ENCODE measurements at places on chromosomes 4 and X. TPM values are rescaled to one million over a fixed set of nuclear protein-coding genes. Genes with fewer than 3 reads are reported as not detected.

ANOS1 gene
- polyA plus RNA-seq: 34.4 TPM

FMR1NB gene
- polyA plus RNA-seq: not detected

ADGRL3 gene
- 3.9 TPM for polyA plus RNA-seq

DNA sequence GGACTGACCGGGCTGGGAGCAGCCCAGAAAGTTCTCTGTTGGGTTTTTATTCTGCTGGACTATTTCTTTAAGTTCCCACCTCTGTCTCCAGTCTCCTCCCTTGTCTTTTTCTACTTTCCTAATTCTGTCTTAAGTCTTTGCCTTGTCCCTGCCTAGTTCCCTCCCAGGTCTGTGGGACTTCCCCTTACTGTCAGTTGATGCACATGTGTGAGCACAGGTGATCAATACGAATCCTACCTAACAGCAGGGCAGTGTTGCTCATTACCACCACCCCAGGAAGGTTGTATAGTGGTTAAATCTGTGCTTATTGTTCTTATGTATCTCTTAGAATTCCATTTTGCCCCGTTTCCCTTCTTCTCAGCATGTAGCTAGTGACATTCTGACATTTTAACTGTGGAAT lies 62.1 kb downstream of the GALNTL6 start:
- no peak for DNase-seq

GRCh38 chr4:7105276-7105675 lies 37.4 kb upstream of the GRPEL1 start:
- DNase-seq: no peak

GRCh38 chrX:35288657-35289056 lies 346.1 kb downstream of the FAM47B start:
- no peak for DNase-seq
